Left ventricle myocardium inferior (tissue), 1 donor: ENCODE measurements at places on chromosomes 3 and 15. TPM values are rescaled to one million over a fixed set of nuclear protein-coding genes. Genes with fewer than 3 reads are reported as not detected.
A peak's percentile ranks its signal among the peaks of the same experiment; 100 is the strongest.

The PIF1 gene
- 0.41 TPM for total RNA-seq

The CSPG4 gene
- total RNA-seq: 9.1 TPM

- no peak for DNase-seq
Measured at GRCh38 chr3:166661621-166662020, 718.5 kb downstream of the ZBBX start.

- no peak for DNase-seq
Measured at GRCh38 chr3:122299872-122300460, 25.1 kb upstream of the CSTA start.

The GRIP2 gene
- 59.1 TPM for total RNA-seq

The CD86 gene
- 3.6 TPM for total RNA-seq

GRCh38 chr3:149442851-149443544, 31.5 kb upstream of the TM4SF4 start:
- no peak for DNase-seq

The MBNL1 gene
- 172 TPM for total RNA-seq

- no peak for DNase-seq
Measured at GRCh38 chr3:30747771-30748281, 141.4 kb downstream of the TGFBR2 start.

- DNase-seq: peak; percentile 86
Measured at GRCh38 chr3:52237657-52238172, 1.2 kb downstream of the TWF2 start.

The SLC2A2 gene
- total RNA-seq: not detected
